ENCODE measurements at places on chromosomes 5 and 9. TPM values are rescaled to one million over a fixed set of nuclear protein-coding genes. Genes with fewer than 3 reads are reported as not detected.

GRCh38 chr5:53416144-53416738, 64.2 kb upstream of the FST start:
- no peak for DNase-seq

DNA sequence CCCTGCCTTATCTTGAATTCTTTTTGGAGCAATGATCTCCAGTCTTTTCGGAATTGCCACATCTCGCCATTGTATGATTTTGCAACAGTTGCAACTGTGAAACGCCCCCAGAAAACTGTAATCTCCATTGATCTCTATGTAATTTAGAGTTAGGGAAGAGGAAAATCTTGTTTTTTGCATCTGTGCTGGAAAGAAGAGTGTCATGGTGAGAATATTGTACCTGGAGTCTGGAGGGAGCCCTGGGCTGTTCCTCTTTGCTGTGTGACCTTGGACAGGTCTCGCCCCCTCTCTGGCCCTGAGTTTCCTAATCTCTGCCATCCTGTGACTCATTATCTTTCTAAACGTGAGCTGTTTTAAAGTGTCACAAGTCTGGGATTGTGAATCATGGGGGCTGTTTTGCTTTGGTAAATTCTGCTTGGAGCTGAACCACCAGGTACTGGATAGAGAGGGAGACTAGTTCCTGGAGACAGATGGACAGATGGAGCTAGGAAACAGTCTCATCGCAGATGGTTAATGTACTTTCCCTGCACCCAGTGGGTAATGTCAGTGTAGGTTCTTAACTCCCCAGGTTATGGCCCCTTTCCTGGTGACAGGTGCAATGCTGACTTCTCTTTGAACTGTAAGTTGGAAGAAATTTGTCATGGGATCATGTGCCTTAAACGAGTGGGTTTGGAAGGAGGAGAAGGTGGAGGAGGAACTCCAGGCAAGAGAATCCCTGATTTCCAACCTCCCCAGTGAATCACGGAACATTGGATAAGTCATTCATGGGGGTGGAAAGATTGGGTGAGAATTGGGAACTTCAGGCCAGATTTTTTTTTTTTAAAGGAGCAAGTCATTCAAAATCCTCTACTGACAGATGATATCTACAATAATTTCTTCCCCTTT, 19.6 kb downstream of the PPARGC1B start:
- no peak for DNase-seq

DNA sequence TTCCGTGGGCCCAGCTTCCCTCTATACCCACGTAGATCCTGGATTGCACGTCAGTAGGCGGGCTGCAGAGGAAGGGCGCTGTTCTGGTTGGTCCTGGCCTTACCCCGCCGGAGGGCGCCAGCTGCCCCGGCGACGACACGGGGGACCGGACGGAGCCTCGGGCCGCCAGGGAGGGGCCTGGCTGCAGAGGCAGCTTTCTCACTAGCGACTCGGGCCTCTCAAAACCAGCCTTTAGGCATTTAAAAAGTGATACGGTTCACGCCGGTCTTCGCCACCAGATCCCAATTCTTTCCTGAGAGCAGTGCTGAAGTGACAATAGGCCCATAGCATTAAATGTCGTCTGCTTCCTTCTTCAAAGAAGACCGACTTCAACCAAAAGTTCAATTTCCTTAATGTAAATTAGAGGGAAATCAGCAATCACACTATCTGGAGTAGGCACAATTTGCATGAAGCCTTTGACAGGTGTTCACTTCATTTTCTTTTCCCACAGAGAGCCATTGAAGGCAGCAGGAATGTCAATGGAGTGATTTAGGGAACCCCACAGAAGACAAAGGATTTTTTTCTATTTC, 17.6 kb upstream of the UBE2D2 start:
- no peak for DNase-seq

DNA sequence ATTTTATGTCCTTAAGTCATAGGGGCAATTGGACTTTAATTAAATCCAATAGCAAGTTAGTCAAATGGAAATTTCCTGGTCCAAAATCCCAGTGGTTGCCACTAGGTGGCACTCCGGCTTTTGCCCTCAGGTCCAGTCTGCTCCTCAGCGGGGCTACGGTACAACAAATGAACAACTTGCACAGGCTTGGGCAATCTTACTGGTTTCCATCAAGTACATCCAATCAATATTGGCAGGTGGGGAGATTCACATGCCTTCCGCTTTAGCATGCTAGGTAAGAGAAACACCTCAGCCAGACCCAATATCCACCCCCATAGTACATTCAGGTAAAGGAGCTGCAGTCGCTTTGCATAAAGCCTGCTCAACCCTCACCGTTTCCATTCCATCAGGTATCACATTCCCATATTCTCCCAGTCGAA, 6.3 kb upstream of the MXD3 start:
- DNase-seq: no peak

DNA sequence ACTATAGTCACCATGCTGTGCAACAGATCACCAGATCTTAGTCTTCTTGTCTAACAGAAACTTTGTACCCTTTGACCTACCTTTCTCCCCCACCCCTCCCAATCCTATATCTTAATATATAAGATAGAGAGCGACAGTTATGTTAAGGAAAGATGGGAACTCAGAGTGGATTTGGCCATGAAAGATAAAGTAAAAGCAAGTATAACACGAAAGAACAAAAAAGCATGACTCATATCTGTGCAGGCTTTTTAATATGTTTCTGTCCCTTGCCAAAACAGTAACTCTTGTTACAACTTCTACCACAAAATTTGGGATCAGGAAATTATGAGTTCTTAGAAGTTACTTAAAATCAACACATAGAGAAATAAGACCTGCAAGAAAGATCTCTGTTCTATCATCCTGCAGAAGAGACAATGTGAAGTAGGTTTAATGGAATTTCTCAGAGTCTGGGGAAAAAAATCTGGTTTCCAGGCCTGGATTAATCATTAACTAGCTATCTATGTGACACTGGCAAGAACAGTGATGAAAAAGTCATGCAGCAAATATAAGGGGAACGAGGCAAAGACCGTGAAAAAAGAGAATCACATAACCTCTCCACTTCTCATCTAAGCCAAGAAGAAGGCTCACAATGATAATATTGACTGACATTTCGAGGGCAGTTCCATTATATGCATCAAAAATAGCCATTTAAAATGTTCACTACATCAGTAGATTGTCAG, 18.6 kb downstream of the BAAT start:
- DNase-seq: no peak

DNA sequence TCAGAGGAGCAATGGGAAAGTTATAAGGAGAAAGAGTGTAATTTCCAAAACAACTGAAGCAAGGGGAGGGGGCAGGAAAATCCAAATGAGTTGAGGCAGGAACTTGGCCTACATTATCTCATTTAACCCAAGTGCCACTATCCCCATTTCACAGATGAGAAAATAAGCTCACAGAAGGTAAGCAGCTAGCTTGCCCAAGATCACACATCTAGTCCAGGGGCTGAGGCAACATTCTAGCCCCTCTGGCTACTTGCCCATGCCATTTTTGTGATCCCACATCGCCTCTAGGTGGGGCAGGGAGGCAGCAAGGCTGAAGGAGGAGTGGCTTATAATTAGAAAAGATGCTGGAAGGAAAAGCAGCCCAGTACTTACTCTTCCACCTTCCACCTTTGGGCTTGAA, 2.6 kb upstream of the PSIP1 start:
- no peak for DNase-seq

GRCh38 chr5:181223058-181223728, at the start of gene TRIM41:
TRIM41 (plus strand) TSS chr5:181223281; CDS start chr5:181224000, 719 bp downstream.
- peak; percentile 96 for DNase-seq

GRCh38 chr9:107249131-107249533, 33.9 kb upstream of the RAD23B start:
- DNase-seq: no peak

DNA sequence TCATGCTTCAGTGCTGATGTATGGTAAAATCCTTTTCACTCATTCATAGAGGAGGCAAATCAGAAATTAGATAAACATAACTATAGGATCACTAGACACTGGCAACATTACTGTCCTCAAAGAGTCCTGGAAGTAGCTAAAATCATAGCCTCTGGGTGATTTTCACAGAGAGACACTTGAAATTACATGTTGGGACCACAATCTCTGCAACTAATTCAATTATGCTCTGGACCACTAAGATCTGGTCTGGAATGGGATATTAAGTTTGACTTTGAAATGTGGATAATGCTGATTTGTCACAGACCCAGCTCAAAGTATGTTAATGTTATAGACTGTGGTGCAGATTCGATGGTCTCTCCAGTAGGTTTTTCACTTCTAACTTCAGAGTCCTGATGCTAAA, 214.6 kb upstream of the CCNH start:
- DNase-seq: no peak

DNA sequence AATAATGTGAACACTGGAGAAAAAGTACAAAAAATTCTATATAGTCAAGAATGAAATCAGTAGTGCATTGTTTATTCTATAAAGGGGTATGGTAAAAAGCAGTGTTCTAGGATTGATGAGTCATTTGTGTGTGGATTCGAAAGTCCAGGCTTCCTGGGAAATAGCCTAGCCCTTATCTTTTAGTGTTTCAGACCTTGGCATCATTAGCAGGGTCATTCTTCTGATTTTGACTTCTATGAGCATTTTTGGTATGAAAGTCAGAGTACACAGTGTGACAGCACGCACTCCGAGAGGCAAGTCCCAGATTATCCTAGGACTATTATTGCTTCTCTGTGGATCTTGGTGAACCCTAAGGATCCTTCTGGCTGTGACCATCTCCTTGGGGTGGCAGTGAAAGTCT, 16.9 kb downstream of the PCSK5 start:
- DNase-seq: no peak

DNA sequence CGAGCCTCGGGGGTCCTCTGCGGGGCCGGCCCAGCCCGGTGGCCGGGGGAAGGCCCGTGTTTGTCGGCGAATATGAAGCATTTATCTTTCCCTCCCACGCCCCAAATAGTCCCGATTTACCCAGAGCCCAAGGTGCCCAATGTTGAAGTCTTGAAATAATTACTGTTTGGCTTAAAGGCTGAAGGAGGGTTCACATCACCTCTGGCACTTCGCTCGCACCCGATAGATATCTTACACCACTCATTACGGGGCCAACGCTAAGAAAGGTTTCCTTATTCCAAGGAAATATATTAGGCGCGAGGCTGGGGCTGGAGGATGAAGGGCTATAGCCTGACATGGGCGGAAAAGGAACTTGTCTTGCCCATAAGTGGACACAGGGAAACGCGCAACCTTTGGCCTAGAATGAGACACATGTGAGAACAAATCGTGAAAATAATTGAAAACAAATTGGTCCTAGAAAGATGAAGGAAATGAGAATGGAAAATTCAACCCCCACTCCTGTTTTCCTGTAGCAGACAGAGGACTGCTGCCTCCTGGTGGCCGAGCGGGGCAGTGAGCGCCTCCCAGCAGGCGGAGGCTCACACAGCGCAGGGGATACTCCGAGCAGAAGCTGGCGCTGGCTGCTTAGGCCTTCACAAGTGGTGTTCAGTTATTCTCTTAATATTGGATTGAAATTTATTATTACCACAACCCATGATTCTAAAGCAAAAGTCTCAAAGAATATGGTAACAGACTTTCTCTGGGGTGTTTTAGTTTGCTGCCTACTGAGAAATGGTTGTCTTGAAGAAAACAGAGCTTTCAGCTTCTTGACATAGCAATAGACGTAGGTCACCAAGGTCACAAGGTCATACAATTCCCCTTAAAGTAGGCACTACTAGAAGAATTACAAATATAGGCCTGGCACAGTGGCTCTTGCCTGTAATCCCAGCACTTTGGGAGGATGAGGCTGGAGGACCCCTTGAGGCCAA, 7.9 kb downstream of the CCL21 start:
- DNase-seq: peak; percentile 46

DNA sequence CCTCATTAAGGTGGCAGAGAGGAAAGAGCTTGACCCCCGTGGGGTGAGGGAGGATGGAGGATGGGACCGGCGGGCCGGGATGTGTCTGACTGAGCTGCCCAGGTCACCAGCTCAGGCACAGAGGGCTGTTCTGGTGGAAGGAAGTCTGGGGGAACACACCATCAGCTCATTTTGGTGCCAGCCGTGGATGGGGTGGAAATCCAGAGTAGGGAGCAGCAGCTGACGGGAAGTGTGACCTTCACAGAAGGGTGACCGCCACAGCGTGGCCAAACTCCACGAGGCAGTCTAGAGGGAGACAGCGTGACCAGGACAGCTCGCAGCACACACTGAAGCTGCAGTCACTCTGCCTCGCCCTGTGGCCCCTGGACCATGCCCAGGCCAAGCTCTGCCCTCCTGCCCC, 45.3 kb upstream of the PHYKPL start:
- no peak for DNase-seq

- DNase-seq: no peak
Observed at GRCh38 chr5:123976379-123977033, 464.5 kb downstream of the CSNK1G3 start.

DNA sequence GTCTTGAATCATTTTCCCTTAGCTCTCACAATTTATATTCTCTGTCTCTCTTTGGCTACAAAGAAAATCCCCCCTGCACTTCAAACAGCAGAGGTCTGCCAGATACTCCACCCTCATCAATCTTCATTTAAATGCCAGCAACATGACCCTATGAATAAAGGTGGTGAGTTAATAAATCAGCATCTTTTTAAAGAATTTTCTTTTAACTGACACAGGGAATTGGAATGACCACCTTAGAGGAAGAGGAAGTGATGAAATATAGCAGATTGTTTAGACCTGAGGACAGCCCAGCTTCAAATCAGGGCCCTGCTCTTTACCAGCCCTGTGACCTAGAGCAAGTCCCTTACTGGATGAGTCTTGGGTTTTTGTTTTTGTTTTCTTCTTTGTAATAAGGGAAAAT, 223.1 kb upstream of the PAPPA start:
- no peak for DNase-seq

DNA sequence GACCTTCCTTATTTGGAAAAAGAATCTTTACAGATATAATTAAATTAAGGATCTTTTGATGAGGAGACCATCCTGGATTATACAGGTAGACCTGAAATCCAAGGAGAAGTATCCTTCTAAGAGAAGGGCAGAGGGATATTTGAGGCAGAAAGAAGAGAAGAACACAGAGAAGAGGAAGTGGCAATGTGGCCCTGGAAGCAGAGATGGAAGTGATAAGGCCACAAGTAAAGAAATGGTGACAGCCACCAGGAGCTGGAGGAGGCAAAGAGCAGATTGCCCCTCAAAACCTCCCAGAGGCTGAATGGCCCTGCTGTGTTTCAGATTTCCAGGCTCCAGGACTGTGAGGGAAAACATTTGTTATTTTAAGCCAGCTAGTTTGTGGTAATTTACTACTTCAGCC, 93.0 kb upstream of the ANKRD55 start:
- DNase-seq: no peak

DNA sequence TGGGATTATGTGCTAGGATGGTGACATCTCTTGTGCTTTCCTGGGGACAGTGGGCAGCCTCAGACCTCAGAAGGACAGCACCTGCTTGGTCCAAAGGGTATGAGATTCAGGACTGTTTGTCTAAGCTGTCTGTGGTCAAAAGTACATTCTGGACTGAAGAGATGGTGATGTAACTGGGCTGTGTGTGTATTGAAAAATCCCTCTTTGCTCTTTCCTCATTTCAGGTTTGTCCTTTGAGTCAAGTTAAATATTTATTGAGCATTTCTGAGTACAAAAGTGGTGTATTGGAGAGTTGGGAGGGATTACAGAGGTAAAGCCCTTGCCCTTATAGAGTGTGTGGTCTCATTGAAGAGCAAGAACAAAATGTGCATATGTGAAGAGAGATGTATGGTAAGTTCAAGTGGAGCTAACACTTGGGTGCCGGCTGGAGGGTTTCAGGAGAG, 46.7 kb downstream of the RCL1 start:
- no peak for DNase-seq

GRCh38 chr5:160665460-160665859, 186.6 kb downstream of the ATP10B start:
- no peak for DNase-seq

Gene FAM169A
- total RNA-seq: 9.0 TPM

Gene SLC34A3
- not detected for total RNA-seq

Gene CTNND2
- total RNA-seq: 1.4 TPM

Gene POU4F3
- total RNA-seq: 0.11 TPM

Gene ZNF462
- 40.2 TPM for total RNA-seq

Gene PDGFRB
- 112 TPM for total RNA-seq

All from urinary bladder (tissue), 4 donors.